Activated CD4-positive, alpha-beta T cell treated with anti-CD3 and anti-CD28 coated beads, Interleukin-2, amount 10 ng/mL, durations not matched to agents 7 days and 5 days (primary cell): ENCODE measurements at places on chromosomes 12 and 14. TPM values are rescaled to one million over a fixed set of nuclear protein-coding genes. Genes with fewer than 3 reads are reported as not detected.

DNA sequence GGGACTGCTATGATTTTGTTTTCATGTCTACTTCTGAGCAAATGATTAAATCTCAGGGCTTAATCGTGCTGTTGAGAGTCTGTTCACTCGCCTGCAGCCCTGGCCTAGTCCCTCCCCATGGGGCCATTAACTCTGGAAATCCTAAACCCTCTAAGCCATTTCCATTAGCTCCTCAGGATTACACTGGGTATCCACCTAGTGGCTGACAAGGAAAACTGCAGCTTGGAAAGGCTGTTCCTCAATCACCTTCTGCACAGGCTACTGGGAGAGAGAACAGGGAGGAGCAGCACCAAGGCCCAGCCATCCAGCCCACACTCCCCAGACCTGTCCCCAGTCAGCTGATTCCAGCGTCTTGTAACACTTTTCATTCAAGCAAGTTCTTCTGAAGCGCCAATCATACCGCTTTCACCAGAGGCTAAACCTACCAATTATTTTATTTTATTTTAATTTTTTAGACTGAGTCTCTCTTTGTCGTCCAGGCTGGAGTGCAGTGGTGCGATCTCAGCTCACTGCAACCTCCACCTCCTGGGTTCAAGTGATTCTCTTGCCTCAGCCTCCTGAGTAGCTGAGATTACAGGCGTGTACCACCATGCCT lies 48.7 kb downstream of the NEUROD4 start:
- peak; percentile 36 for DNase-seq
- no peaks in the 10 kb centered on the region for H3K36me3 ChIP-seq
- H3K27ac ChIP-seq: no peak overlapping the region
- H3K4me1 ChIP-seq: peaks cover 2% of the 10 kb centered on the region
- peaks cover 7% of the 10 kb centered on the region for H3K27me3 ChIP-seq

DNA sequence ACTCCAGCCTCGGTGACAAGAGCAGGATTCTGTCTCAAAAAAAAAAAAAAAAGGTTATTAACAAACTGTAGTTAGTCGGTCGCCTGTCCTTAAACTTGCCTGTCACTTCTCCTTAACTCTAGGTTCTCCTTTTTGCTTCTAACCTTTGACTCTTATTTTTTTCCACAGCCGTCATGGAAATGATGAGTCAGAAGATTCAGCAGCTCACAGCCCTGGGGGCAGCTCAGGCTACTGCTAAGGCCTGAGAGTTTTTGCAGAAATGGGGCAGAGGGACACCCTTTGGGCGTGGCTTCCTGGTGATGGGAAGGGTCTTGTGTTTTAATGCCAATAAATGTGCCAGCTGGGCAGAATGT lies 418 bp upstream of the MYG1 start:
- H3K27me3 ChIP-seq: no peaks in the 10 kb centered on the region
- H3K4me1 ChIP-seq: peaks cover 73% of the 10 kb centered on the region
- H3K36me3 ChIP-seq: peaks cover 44% of the 10 kb centered on the region

DNA sequence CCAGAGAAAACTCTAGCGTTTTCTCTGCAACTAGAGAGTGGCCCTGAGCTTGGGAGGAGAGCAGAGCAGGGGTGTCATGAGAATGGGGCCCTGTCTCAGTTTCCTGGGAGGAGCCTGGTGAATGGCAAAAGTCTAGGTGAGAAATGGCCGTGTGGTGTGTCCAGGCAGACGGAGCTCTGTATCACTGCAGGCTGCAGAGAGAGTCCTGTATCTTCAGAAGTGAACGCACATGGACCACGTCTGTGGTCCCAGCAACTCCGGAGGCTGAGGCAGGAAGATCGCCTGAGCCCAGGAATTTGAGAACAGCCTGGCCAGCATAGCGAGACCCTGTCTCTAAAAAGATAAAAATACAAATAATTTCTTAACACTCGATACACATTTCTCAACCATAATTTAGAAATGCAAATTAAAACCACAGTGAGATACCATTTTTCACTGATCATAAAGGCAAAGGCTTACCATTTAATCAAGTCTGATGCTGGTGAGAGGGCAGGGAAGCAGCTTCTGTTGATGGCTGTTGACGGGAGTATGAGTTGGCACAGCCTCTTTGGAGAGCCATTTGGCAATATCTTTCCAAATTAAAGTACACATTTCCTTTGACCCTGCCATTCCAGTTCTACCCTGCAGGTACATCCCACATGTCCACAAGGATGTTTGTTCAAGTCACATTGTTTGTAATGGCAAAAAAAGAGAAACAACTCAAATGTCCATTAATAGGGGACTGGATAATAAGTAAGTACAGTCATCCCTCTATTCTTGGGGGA lies 51.0 kb downstream of the NFKBIA start:
- H3K4me3 ChIP-seq: no peak overlapping the region
- H3K4me1 ChIP-seq: peaks cover 24% of the 10 kb centered on the region
- DNase-seq: no peak

GRCh38 chr14:97116546-97116945 lies 319.4 kb downstream of the VRK1 start:
- no peak for DNase-seq
- no peak overlapping the region for H3K4me3 ChIP-seq
- H3K36me3 ChIP-seq: peaks cover 2% of the 10 kb centered on the region
- H3K27me3 ChIP-seq: no peaks in the 10 kb centered on the region
- peaks cover 29% of the 10 kb centered on the region for H3K4me1 ChIP-seq
- no peak overlapping the region for H3K27ac ChIP-seq

DNA sequence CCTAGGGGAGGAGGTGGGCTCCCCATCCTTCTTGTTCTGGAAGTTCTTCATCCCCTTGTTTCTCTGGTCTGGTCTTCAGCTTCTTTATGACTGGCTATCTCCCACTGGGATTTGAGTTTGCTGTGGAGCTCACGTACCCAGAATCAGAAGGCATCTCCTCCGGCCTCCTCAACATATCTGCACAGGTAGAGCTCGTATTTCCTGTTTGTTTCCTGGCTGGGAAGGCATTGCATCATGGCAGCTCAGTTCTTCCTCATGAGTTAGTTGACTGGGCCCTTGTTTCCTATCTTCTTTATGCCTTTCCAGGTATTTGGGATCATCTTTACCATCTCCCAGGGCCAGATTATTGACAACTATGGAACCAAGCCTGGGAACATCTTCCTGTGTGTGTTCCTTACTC lies 19.8 kb downstream of the ERG28 start:
- no peaks in the 10 kb centered on the region for H3K27me3 ChIP-seq
- DNase-seq: no peak
- H3K27ac ChIP-seq: no peak overlapping the region
- H3K4me1 ChIP-seq: no peaks in the 10 kb centered on the region
- no peaks in the 10 kb centered on the region for H3K36me3 ChIP-seq

GRCh38 chr12:114140576-114140975 lies 174.5 kb upstream of the RBM19 start:
- no peak overlapping the region for H3K4me3 ChIP-seq
- DNase-seq: no peak
- no peaks in the 10 kb centered on the region for H3K36me3 ChIP-seq
- no peaks in the 10 kb centered on the region for H3K4me1 ChIP-seq
- no peaks in the 10 kb centered on the region for H3K27me3 ChIP-seq
- H3K27ac ChIP-seq: no peak overlapping the region

DNA sequence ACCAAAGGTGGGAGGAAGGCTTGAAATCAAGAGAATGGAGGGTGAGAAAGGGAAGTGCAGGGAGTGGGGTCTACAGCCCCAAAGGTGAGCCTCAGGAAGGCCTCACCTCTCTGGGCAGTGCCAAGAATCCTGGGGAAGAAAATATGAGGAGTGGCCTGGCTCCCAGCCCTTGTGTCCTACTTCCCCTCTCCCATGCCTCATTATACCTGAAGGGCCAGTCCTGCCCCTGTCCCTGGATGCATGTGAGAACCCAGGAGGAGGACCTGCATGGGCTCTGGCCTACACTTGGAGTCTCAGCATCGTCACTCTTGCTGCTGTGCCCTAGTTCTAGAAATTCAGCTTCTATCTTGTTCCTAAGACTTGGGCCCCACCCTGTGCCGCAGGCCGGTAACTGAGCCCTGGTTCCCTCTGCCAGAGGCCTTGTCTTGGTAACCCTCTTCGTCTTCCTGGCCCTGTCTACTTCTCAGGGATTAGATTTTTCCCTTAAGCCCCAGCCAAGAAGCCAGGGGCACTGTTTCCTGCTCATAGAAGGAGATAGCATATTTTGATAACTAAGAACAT lies 10.9 kb upstream of the MYH7 start:
- H3K4me3 ChIP-seq: no peak overlapping the region
- DNase-seq: no peak
- H3K36me3 ChIP-seq: no peaks in the 10 kb centered on the region
- peaks cover under 1% of the 10 kb centered on the region for H3K27me3 ChIP-seq
- peaks cover 14% of the 10 kb centered on the region for H3K4me1 ChIP-seq

DNA sequence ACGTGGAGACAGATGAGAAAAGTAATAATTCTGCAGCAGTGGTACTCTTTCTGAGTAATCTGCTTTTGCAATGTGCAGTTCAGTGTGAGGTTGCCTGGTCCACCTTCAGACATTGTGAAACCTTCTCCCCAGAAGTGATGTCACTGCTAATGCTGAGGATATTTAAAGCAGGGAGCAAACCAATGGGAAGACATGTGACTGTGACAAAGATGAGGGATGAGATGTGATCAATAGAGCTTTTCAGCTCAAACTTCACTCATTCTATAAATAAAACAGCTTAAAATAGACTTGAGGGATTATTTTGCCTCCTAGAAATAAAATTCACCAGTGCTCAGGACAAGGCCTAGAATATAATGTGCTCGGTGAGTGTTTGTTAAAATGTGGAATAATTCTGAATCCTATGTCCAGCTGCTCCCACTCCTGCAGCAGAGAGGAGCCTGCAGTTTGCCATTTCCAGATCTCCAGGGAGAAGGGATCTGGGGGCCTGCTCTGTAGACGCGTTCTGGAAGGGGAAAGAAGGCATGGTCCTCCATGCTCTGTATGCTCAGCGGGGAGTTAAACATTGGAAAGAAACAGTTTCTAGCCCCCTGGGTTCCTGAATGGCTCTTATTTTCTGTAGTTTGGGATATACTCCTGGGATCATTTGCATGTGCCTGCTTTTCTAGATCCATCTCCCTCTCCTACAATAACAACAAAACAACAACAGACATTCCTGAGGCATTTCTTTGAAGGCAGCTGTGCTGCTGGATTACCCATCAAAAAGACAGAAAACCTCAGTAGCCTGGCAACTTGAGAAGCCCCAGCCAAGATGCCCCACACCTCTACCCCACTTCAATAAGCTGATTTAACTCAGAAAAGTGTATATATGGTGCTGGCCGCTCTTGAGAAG lies 8.9 kb downstream of the SLC7A8 start:
- H3K27me3 ChIP-seq: peaks cover 17% of the 10 kb centered on the region
- H3K36me3 ChIP-seq: no peaks in the 10 kb centered on the region
- peaks cover 9% of the 10 kb centered on the region for H3K4me1 ChIP-seq
- no peak for DNase-seq
- no peak overlapping the region for H3K4me3 ChIP-seq
- H3K27ac ChIP-seq: no peak overlapping the region

DNA sequence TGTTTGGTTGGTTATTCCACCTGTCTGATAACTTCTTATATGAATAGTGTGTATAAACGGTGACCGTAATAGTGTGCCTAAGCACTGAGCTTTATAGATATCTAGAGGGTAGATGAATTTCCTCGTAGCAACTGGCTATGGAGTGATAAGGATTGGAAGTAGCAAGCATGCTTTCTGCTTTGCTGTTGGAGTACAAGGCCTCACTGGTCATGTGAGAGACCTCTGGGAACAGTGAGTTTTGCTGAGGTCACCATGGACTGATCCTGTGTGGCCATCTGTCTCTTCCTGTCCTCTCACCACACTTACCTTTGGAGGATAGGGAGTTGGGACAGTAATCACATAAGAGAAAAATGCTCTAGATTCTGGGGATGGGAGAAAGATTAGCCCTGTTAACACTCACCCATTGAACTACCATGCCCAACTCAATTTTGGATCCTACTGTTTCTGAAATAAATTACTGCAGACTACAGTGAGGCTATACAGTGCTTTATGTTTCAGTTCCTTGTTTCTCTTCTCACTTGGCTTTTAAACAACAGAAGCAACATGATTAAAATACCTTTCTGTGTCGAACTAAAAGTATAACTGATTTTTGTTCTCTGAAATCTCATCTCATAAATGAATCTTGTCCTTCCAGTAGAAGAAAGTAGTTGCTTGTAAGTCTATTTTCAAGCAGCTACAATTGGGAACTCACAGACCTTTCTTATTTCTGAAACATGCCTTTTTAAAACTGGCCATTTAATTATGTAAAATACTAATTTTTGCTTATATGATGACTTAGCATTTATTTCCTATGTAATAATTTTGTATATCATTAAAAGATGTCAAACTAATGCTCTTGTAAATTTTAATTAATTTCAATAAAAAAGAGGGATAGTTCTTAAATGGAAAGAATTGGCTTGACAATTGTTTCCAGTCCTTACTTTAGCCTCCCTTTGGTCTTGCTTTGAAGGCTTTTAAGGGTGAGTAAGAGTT lies 8.3 kb downstream of the TMX1 start:
- H3K27me3 ChIP-seq: no peaks in the 10 kb centered on the region
- no peak for DNase-seq
- peaks cover 72% of the 10 kb centered on the region for H3K36me3 ChIP-seq
- H3K4me1 ChIP-seq: peaks cover 27% of the 10 kb centered on the region
- no peak overlapping the region for H3K27ac ChIP-seq
- no peak overlapping the region for H3K4me3 ChIP-seq

- H3K27ac ChIP-seq: no peak overlapping the region
- peaks cover 2% of the 10 kb centered on the region for H3K36me3 ChIP-seq
- no peak overlapping the region for H3K4me3 ChIP-seq
- no peaks in the 10 kb centered on the region for H3K27me3 ChIP-seq
These were observed 227.1 kb downstream of the CEP128 start for GRCh38 chr14:80714474-80714873.

GRCh38 chr14:103897075-103897947 lies 30.9 kb upstream of the TDRD9 start:
- no peak overlapping the region for H3K4me3 ChIP-seq
- no peaks in the 10 kb centered on the region for H3K27me3 ChIP-seq
- peaks cover 3% of the 10 kb centered on the region for H3K4me1 ChIP-seq
- H3K27ac ChIP-seq: no peak overlapping the region

DNA sequence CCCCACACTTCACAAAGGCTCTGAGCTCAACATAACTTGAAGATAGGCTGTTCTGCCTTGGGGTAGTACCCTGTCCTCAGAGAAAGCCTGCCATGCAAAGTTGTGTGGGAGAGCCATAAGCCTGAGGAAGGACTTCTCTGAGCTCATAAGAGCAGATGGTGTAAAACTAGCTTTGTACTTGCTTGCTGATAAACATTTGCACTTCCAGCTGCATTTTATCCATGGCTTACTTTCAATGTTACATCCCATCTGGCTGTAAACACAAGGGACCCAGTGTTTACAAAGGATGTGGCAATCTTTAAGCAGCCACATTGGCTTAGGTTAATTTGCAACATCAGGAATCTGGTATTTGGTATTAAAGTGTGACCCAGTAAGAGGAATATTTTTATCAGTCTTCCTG lies 258.1 kb downstream of the IPO8 start:
- no peak overlapping the region for H3K27ac ChIP-seq
- H3K27me3 ChIP-seq: no peaks in the 10 kb centered on the region
- H3K4me3 ChIP-seq: no peak overlapping the region
- no peaks in the 10 kb centered on the region for H3K4me1 ChIP-seq

Gene ST8SIA1
- total RNA-seq: 0.52 TPM

Gene ALG10
- total RNA-seq: 21.4 TPM

Gene NOVA1
- total RNA-seq: not detected

Gene SRRM4
- total RNA-seq: not detected

Gene B4GALNT1
- total RNA-seq: 0.62 TPM

Gene ZNF705A
- not detected for total RNA-seq
